Subcutaneous adipose tissue (tissue), 4 donors: ENCODE measurements at places on chromosomes 5 and 9. TPM values are rescaled to one million over a fixed set of nuclear protein-coding genes. Genes with fewer than 3 reads are reported as not detected.

Gene CCL28
- total RNA-seq: 2.1 TPM

Gene NUDCD2
- 4.1 TPM for total RNA-seq

Gene FAM81B
- not detected for total RNA-seq

Gene BASP1
- total RNA-seq: 15.3 TPM

Gene ASPN
- 12.6 TPM for total RNA-seq

Gene SLC27A6
- total RNA-seq: not detected

Gene CDX1
- total RNA-seq: not detected

Gene MSX2
- total RNA-seq: 0.98 TPM

Gene SLC9A3
- 1.8 TPM for total RNA-seq

Gene POU5F2
- total RNA-seq: 4.2 TPM

Gene GGTA1
- total RNA-seq: 12.4 TPM
